ENCODE measurements at places on chromosomes 4 and X. TPM values are rescaled to one million over a fixed set of nuclear protein-coding genes. Genes with fewer than 3 reads are reported as not detected.

UGT2B17 gene
- total RNA-seq = not detected

SERPINA7 gene
- total RNA-seq = not detected

PAK3 gene
- total RNA-seq = not detected

FGFBP2 gene
- total RNA-seq = not detected

DIAPH2 gene
- 10.6 TPM for total RNA-seq

GRCh38 chr4:46594661-46595060 is 204.7 kb upstream of the GABRA2 start:
- DNase-seq = no peak

DNA sequence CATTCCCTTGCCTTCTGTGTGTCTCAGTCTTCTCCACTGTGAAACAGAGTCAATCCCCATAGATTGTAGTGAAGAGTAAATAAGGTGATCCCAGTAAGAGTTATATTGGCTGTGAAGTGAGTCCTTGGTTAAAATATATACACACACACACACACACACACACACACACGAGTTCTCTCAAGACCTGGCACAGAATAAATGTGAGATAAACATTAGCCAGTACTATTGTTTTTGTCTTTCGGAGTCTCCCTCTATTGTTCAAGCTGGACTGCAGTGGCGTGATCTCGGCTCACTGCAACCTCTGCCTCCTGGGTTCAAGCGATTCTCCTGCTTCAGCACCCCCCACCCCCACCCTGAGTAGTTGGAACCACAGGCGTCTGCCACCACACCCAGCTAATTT is 44.8 kb upstream of the FAM156A start:
- DNase-seq = no peak

Data from PC-9 (cell line).